ENCODE measurements at places on chromosomes 6 and 20.
A peak's percentile ranks its signal among the peaks of the same experiment; 100 is the strongest.

DNA sequence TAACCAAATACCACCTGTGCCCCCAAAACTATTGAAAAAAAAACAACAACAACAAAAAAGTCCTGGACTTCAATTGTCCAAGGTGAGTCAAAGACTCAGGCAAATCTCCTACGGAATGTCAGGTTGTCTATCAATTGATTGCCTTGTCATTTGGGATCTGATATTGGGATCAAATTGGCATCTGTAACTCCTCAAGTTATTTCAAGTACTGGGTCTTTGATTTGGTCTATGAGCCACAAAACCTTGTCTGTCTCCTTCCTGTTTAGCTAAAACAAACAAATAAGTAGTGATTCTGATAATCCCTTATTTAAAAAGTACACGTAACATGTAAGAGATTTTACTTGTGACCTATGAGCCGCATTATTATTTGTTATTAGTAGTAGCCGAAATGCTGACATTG, 231.6 kb upstream of the ZNF217 start:
- DNase-seq = no peak

- no peak for DNase-seq
Measured at GRCh38 chr20:61297986-61298385, 45.9 kb downstream of the CDH4 start.

- DNase-seq = no peak
Measured at GRCh38 chr6:35363293-35363750, 21.0 kb downstream of the PPARD start.

DNA sequence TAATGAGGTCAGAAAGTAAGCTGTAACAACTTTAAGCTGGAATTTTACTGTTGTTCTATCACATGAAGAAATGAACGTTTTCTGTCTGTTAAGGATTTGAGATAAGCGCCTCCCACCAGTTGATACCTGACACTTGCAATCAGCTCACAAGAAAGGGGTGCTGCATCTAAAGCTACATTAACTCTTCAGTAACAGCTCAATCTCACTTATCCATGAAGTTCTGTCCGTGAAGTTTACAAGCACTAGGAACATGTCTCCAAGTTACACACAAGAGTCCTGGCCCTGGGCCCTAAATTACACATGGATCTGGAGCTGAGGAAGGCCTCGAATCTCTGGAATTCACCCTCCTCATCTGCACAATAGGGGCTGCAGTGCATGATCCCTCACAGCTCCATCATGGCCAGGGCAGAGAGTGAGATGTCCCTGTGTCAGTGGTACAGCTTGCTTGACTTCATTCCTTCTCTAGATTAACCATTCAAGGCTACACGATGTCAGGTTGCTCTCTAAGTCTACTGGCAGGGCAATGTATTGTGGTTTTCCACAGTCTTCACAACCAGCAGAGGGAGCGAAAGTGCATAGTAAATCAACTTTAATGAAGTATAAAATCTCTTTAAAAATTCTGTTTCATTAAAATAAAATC, 182.4 kb upstream of the MCHR2 start:
- no peak for DNase-seq

GRCh38 chr6:157246048-157246630, 77.2 kb downstream of the TMEM242 start:
- no peak for DNase-seq

DNA sequence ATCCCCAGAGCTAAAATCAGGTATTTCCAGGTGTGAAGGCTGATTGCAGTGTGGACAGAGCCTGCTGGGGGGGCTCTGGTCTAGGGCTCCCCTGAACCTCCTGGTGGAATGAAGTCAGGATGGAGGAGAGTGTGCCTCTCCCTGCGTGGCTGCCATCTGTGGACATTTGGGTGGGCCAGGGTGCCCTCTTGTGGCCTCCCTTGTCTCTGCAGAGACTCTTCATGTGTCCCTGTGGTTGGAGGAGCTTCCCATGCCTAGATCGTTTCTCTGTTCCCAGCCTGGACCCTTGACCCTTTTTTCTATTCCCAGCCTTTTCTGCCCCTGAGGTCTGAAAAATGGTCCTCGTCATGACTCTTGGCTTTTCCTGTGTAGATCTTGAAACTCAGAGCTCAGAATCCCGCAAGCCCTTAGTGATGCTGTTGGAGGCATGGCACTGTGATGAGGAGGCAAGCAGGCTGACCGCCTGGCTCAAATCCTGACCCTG, 9.9 kb upstream of the PSMF1 start:
- DNase-seq = peak; percentile 16

DNA sequence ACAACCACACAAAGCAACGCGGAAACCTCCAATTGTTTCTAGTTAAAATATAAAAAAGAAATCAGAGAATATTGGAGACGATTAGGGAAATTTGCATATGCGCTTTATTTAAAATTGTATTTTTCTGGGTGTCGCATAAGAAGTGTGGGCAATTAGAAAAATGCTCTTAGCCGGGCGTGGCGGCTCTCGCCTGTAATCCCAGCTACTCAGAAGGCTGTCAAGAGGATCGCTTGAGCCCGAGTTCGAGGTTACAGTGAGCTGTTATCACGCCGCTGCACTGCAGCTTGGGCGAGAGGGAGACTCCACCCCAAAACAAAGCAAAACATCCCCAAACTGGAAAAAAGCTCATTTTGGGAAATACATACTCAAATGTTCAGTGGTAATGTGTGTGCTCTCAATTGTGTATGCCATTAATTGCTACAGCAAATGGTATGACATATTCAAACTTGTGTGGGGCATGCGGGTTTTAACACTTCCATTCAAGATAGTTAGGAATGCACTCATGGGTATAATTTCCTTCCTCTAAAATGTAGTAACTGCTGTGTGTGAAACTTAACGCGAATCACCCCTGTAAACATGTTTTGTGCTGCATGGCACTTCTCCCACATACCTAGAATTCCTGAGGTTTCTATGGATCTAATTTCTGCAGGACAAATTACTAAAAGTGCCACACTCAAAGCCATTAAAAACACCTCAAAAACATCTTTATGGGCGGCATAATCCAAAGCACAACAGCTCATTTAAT, 54.7 kb upstream of the HFE start:
- no peak for DNase-seq

- no peak for DNase-seq
Measured at GRCh38 chr6:138434925-138435324, 30.9 kb downstream of the HEBP2 start.

- DNase-seq = no peak
Measured at GRCh38 chr6:124960757-124961463, 1.3 kb upstream of the RNF217 start.

DNA sequence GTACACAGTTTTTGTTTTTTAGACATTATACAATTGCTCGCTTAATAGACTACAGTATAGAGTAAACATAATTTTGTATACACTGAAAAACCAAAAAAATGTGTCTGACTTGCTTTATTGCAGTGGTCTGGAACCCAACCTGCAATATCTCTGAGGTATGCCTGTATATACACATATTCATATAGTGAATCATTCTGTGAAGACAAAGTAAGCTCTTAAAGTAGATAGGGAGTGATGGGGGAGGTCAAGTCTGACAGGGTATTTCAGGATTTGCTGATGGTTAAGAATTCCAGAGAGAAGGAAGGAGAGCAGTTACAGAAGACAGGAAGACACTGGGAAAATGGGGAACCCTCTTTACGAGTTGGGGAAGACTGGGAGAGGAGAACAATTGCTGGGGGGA, 417.9 kb downstream of the CD109 start:
- no peak for DNase-seq

DNA sequence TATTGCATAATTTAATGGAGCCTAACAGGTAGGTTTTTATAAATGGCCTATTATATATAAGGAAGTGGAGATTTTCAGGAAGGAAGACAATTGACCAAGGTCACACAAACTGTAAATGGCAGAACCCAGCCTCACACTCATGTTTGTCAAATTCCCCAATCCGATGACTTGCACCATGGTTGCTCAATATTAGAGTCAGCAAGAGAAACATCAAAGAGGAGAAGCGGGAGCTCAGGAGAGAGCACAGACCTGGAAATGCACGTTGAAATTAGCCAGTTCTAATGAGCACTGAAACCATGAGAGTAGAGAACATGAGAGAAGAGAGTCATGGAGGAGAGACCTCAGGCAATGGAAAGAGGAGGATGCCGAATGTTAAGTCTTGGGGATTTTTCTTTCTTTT, 13.5 kb upstream of the MLIP start:
- no peak for DNase-seq

GRCh38 chr20:52031563-52032303, 159.8 kb downstream of the ZFP64 start:
- DNase-seq = no peak

- DNase-seq = no peak
Measured at GRCh38 chr6:144310765-144311164, 25.6 kb downstream of the UTRN start.

Data from D721Med (cell line).